Activated T-cell treated with anti-CD3 and anti-CD28 coated beads, Interleukin-2, amount 50 U/mL, for 24 hours (primary cell): ENCODE measurements at places on chromosomes 16 and 17.

- no peak for DNase-seq
These were observed 46.7 kb upstream of the JPH3 start for GRCh38 chr16:87555647-87556046.

DNA sequence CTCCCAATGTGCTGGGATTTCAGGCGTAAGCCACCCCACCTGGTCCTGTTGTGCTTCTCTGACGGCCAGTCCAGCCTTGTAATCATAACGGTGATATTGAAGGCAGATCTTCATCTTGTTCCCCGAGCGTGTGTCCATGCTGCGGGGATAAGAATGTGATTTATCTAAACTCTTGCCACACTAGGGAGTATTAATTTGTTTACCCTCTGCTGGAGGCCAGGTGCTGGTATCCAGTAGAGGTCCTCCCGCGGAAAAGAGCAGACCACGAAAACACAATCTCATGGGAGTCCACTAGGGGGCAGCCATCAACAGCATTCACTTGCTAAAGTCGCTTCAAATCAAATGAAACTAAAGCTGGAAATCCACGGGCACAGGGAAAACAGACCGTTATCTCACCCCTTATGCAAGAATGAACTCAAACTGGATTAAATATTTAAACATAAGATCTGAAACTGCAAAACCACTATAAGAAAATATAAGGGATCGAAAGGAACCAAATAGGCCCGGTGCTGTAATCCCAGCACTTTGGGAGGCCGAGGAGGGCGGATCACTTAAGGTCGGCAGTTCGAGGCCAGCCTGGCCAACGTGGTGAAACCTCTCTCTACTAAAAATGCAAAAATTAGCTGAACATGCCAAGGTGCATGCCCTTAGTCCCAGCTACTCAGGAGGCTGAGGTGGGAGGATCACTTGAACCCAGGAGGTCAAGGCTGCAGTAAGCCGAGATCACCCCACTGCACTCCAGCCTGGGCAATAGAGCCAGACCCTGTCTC lies 22.3 kb upstream of the RBBP6 start:
- DNase-seq: peak; percentile 75

GRCh38 chr16:10971560-10971961 lies 27.2 kb downstream of the CLEC16A start:
- peak; percentile 50 for DNase-seq

DNA sequence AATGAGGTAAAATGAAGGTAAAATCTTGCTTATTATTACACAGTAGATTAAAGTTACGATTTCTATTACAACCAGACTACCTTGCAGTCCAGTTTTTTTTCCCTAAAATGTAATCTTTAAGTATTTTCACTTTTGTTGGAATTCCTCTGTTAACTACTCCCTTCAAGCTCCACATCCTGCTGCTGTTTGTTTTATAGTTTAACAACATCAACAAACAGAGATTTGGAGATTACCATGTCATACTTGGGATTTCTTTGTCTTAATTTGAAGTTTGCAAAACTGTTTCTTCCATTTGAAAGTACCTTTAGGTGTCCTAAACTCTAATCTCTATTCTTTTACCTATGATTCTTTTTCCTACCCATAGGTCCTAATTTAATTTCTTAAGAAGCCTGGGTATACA lies 83.3 kb downstream of the ABHD15 start:
- no peak for DNase-seq

- no peak for DNase-seq
These were observed 2.7 kb upstream of the CDK5R1 start for GRCh38 chr17:32484041-32484461.

DNA sequence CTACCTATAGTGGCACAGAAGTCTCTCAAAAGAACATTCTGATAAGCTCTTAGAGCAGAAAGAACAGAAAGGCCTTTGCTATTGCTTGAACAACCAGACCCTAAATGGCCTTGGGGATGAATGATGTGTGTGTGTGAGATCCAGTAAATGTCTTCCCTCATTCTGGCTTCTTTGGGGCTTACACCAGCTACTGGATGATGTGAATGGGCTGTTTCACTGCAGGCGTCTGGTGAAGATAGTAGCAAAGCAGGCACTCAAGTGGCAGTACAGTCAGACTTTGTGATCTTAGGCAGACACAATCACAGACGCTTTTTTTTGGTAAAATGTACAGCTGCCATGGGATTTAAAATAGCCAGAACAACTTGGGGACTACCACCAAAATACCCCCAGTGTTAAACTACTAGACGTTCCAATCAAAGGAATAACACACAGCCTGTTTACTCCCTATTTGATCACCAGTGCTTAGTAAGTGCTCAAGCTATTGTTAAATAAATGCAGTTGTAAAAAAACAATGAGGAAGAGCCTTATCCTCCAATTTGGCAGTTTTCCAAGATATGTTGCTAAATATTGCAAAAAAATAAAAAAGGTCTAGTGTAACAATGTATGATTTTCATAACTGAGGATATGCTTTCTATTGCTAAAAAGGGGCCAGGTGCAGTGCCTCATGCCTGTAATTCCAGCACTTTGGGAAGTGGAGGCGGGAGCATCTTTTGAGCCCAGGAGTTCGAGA lies 17.9 kb downstream of the NDUFAB1 start:
- DNase-seq: no peak

- no peak for DNase-seq
These were observed 500.2 kb downstream of the CDH11 start for GRCh38 chr16:64621616-64622015.

- no peak for DNase-seq
These were observed 22.6 kb upstream of the CPNE2 start for GRCh38 chr16:57069635-57070370.

DNA sequence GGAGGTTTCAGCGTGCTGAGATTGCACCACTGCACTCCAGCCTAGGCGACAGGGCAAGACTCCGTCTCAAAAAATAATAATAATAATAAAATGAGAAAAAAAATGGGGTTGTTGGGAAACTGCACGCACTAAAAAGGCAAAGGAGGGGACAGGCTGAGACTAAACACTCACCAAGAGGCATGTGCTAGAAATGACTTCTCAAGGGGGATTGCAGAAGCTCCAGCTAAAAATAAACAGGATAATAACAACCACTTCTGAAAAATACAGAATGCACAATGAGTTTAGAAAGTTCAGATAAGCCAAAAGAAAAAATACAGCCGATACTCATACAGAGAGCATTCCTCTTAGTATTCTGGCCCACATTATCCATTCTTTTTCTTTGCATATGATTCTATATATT lies 15.1 kb upstream of the TIMP2 start:
- DNase-seq: no peak

- DNase-seq: no peak
These were observed 208.9 kb downstream of the SHISA9 start for GRCh38 chr16:13110124-13110796.

GRCh38 chr16:68792465-68793324 lies 50.6 kb upstream of the TANGO6 start:
- DNase-seq: no peak

- no peak for DNase-seq
These were observed 437.7 kb downstream of the HS3ST3B1 start for GRCh38 chr17:14738652-14738988.

DNA sequence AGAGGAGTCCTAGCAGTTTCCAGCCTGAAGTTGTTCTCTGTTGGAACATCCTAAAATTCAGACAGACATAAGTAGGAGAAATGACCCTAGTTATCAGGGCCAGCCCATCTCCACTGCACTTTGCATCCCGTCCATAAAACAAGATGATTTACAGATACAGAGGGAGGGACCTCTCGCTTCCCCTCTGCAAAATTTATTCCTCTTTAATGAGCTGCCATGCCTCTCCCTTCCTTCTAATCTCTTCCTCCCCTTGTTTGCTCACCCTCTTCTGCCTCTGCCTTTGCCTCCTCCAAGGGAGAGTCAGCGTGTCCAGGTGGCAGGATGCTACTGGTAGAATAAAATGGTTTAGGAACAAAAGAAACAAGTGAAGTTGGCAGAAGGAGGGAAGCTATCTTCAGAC lies 351.3 kb downstream of the SOX9 start:
- DNase-seq: no peak

DNA sequence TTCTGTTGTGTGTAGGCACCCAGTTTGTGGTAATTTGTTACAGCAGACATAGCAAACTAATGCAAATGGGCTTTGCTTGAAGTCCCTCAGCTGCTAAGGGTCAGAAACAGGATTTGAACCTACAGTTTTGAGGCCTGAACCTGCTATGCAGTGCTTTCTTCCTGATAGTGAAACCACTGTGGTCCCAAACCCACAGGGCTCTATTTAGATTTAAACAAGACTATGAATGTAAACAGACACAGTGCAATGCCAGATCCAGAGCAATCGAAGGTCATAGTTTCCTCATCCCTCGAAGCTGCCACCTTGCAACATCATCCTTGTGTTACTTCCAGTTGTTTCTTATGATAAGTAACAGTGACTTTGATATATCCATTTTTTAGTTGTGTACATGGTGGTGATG lies 630.2 kb downstream of the WWOX start:
- no peak for DNase-seq

GRCh38 chr16:46828943-46829342 lies 2.0 kb downstream of the C16orf87 start:
- no peak for DNase-seq

GRCh38 chr17:45310380-45311324 lies 6.2 kb downstream of the MAP3K14 start:
- no peak for DNase-seq

GRCh38 chr16:74078511-74079231 lies 217.9 kb upstream of the PSMD7 start:
- no peak for DNase-seq

DNA sequence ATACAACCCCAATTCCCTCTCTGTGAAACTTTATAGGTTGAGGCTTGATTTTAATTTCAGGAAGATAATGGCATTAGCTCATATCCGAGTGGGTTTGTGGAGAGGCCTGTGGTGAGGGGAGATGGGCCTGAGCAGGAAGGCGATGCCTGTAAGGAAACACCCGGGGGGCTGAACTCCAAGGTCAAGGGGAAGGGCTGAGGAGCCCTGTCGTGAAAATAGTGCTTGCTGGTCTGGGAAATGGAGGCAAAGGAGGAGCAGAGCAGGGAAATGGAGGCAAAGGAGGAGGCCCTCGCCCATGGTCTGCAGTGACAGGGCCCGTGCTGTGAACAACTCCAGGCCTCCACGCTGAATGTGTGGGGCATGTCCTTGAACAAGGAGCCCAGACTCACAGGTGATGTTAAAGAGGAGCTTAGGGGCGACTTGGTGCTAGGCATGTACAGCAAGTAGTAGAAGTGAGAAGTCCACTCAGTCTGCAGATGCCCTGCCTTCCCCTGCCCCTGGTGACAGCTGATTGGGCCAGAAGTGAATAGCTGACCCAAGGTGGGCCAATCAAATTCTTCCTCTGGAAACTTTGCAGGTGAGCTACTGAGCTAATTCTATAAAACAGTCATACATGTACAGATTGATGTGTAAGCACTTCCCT lies 38.1 kb downstream of the MRPS23 start:
- DNase-seq: no peak

- peak; percentile 95 for DNase-seq
These were observed at the start of the genes MYO19 and PIGW for GRCh38 chr17:36534840-36535668. Gene MYO19 (minus strand): TSS chr17:36534868. CDS start chr17:36532538, 2,330 bp downstream. Gene PIGW (plus strand): TSS chr17:36534987. CDS start chr17:36537102, 2,115 bp downstream.

- no peak for DNase-seq
These were observed 31.3 kb downstream of the DCUN1D3 start for GRCh38 chr16:20868890-20869289.

- no peak for DNase-seq
These were observed 183.2 kb downstream of the C16orf78 start for GRCh38 chr16:49556606-49557446.
